ENCODE measurements at places on chromosomes 16 and 17.

DNA sequence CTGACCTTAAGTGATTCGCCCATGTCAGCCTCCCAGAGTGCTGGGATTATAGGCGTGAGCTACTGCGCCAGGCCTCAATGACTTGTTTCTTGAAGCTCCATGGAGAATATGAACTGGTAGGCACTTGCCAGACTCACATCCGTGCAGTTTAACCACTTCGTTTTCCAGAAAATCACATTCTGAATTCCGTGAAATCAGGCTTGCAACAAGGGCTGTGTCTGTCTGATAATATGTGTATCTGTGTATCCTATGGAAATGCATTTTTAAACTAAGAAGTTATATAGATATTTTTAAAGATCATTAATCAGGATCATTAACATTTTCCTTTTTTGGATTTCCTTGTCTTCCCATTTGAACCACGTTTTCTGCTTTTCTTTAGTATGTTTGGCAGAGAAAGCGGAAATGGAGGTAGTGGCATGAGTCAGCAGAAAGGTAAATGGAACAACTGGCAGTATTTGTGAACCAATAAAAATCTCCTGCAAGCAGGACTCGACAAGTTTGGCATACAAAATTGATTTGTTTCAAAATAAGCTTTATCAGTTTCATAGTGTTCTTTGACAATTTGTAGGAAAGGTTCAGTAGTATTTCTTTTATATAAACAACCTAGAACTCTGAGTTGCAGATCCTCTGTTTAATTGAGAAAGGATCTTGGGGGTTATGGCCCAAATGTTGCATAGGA is 33.0 kb downstream of the USP10 start:
- no peak for DNase-seq

- DNase-seq = no peak
Observed at GRCh38 chr17:8123695-8124349, at the start of gene HES7. Gene HES7, minus strand, starts transcription at chr17:8124106. Its CDS starts 22 bp downstream, at chr17:8124084.

DNA sequence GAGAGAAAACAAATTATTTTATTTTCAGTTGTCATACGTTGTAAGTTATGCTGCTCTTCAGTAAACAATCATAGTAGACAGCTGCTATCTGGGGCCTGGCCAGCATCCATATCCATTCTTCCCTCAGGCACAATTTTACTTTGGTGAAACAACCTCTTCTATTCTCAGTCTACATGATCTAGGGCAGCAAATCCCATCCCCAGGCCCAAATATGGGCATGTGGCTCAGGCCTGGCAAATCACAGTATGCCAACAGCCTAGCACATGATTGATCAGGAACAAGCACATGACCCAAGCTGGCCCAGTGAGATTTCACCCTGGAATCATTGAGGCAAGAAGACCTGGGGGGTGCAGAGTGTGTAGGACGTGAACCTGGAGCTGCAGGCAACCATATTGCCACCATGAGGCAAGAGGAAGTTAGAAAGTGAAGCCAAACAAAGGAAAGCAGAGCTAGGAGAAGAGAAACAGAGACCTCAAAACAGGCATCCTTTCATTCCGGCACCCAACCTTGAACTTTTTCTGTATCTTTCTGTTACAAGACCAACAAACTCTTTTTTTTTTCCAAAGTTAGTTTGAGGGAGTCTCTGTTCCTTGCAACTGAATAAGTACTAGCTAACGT is 10.3 kb upstream of the ABCC12 start:
- DNase-seq = no peak

GRCh38 chr16:58487566-58488351 is 12.2 kb upstream of the NDRG4 start:
- peak; percentile 66 for DNase-seq

GRCh38 chr16:75251280-75252048 is at the start of gene BCAR1:
Gene BCAR1, minus strand, starts transcription at chr16:75251624. Its CDS starts 142 bp downstream, at chr16:75251482.
- no peak for DNase-seq

GRCh38 chr17:804541-805435 is 22.6 kb downstream of the MRM3 start:
- DNase-seq = no peak

GRCh38 chr16:53945996-53946395 is 242.0 kb downstream of the FTO start:
- no peak for DNase-seq
